ENCODE measurements at places on chromosomes 1 and 21.

DNA sequence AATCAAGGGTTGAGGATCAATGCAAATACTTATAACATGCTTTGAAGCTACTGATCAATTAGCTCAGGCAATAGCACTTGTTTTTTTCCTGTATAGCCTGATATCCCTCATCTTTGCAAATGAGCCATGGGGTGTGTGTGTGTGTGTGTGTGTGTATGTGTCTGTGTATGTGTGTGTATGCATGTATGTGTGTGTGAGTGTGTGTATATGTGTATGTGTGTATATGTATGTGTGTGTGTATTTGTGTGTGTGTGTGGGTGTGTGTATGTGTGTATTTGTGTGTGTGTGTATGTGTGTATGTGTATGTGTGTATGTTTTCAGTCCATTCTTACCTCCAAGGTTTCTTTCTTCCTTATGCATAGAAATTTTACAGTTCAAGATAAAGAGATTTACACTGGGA is 78.4 kb upstream of the SSX2IP start:
- DNase-seq = no peak

GRCh38 chr1:52603630-52604029 is 1.5 kb downstream of the GPX7 start:
- DNase-seq = no peak

- DNase-seq = no peak
Observed at GRCh38 chr1:55347041-55347440, 131.9 kb upstream of the USP24 start.

GRCh38 chr1:49197081-49197480 is 420.4 kb upstream of the BEND5 start:
- no peak for DNase-seq

DNA sequence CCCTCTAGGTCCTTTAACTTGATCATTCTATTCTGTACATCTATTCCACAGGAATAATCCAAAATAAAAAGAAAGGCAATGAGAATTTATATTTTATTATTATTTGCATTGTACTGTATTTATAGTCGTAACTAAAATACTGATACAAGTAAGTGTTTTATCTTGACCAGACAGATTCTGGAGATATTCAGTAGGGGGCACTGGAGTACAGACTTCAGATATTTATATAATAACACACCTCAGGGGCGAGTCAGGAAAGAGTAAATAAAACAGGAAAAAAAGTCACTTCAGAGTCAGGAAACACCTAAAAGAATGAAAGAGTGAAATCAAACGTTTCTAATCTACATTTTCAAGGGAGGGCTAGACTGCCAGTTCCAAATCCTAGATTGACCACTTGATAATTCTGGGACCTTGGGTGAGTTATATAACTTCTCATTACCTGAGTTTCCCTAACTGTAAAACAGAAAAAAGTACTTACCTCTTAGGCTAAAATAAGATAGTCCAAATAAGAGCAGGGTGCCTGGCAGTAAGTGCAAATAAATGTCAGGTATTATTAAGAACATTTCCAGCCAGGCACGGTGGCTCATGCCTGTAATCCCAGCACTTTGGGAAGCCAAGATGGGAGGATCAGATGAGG is 31.1 kb upstream of the MTF1 start:
- DNase-seq = no peak

DNA sequence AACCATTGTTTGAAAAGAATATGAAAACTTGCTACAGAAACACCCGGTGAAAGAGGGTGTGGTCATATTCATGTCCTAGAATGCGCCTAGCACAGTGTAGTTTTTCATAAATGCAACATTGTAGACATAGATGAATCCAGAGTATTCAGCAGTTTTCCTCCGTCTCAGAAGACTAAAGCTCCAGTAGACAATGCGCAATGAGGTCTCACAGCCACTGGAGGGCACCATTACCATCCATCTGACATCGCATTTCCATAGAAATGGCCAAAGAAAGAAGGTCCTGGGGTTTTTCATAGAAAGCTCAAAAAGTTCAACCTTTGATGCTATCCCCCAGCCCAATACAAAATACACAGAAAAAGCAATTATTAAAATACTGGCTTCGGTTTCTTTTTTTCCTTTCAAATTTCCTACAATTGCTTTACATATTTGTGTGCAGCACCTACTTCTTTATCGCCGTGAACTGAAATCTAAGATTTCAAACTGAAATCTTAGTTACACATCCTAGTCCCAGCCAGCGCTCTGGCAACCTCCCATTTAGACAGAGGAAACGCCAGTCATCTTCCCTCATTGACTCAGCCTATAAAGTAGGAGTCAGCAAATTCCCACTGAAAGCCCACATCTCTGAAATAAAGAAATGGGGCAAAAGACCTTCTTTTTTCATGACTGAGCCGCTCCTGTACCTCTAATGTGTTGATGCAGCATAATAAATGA is 3.9 kb upstream of the CD58 start:
- DNase-seq = peak; percentile 28

GRCh38 chr1:153774780-153775457 is at the start of gene SLC27A3:
Gene SLC27A3 (plus strand): TSS chr1:153775407. CDS start chr1:153775498, 91 bp downstream.
- no peak for DNase-seq

DNA sequence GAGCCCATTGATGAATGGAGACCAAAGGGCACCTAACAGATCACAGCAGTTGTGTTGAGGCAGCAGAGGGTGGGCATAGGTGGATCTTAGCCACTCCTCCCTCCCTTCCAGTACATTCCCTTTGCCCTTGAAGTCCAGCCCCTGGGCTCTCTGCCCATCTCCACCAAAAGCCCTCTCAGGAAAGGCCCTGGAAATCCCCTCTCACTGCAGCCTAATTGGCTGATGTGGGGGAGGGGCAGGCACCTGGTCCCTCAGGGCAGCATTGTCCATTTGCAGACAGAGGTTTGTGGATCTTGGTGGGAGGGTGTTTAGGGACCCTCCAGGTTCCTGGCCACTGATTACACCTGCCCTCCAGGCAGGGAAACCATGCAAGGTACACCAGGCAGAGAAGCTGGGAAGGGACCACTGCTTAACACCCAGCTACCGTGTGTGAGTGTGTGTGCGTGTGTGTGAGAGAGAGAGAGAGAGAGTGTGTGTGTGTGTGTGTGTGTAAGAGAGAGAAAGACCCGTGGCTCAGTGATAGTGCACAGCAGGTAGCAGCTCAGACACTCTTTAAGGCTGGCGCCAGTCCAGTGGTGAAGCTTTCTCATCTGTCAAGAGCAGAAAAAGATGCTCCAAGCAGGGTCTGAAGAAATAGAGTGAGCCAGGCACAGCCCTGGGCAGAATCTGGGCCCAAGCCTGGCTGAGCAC is 71.1 kb downstream of the MATN1 start:
- DNase-seq = no peak

DNA sequence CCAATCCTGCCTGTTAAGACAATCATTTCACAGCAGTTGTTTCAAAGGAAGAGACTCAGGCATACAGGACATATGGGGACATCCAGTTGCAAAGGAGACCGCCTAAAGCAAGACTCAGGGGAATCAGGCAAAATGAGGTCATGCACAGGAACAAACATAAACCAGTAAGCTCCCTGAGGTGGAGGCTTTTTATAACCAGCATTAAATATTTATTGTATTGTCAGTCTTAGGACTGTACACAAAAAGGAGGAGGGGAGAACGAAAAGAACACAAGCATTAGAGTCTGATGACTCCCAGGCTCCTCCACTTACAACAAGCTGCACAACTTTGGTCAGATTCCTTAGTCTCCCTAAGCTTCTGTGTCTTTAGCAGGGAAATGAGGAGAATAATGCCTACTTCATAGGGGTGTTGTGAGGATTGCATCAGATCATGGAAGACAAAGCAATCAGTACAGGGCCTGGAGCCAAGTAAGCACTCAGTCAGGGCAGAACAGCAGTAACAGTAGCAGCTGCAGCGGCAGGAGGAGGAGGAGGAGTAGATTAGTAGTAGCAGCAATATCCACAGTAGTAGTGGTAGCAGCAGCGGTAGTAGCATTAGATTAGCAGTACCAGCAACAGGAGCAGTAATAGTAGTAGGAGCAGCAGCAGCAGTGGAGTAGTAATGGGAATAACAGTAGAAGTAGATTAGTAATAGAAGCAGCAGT is 54.2 kb upstream of the SPATA6 start:
- DNase-seq = no peak

Measured in stimulated activated CD8-positive, alpha-beta memory T cell treated with anti-CD3 and anti-CD28 coated beads, Interleukin-4, amount 100 ng/mL, for 4 hours (primary cell).